ENCODE measurements at places on chromosomes 3 and 15.

- no peaks in the 10 kb centered on the region for H3K27me3 ChIP-seq
- no peak for DNase-seq
- H3K4me3 ChIP-seq, result no peak overlapping the region
- H3K4me1 ChIP-seq, result peaks cover 17% of the 10 kb centered on the region
- H3K36me3 ChIP-seq, result no peaks in the 10 kb centered on the region
Observed at GRCh38 chr3:133300102-133300501, 99.8 kb upstream of the BFSP2 start.

DNA sequence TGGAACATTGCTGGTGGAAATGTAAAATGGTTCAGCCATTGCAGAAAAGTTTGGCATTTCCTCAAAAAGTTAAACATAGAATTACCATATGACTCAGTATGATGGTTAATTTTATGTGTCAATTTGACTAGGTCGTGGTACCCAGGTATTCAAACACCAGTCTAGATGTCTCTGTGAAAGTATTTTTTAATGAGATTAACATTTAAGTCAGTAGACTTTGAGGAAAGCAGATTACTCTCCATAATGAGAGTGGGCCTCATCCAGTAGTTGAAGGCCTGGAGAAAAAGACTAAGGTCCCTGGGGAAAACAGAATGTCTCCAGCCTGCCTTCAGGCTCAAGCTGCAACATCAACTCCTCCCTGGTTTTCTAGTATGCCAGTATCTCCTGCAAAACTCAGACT lies 42.3 kb upstream of the TMEM87A start:
- peaks cover 5% of the 10 kb centered on the region for H3K36me3 ChIP-seq
- no peaks in the 10 kb centered on the region for H3K4me1 ChIP-seq
- no peak overlapping the region for H3K4me3 ChIP-seq
- no peaks in the 10 kb centered on the region for H3K27me3 ChIP-seq

DNA sequence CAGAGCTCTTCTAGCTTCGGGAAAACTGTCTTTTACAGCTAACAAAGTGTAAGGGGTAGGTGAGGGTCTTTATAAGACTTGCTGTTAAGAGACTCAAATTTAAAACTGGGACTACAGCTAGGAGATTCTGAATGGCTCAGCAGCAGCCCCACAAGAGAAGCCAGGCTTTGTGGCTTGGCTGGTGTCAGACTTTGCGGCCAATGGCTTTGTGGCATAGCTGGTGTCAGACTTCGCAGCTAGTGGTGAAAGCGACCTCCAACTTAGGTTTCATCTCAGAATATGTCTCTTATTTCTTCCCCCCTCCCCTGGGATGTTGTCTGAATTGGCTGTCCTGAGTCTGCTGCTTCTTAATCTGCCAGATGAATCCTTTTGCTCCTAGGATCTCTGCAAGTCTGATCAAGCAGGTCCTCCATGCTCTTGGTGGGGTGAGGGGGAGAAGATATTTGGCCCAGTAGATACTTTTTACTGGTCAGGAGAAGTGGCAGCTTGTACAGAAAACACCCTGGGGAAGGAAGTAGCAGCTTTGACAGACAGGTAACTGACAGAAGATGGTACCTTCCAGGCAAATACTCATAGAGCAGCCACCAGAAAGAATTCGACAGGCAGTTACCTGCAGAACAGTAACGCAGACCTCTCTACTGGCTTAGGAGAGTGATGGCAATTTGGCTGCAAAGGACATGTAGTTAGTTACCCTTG lies 8.4 kb downstream of the BOC start:
- no peak overlapping the region for H3K4me3 ChIP-seq
- H3K4me1 ChIP-seq, result peaks cover 38% of the 10 kb centered on the region
- DNase-seq, result no peak
- H3K27me3 ChIP-seq, result no peaks in the 10 kb centered on the region
- H3K27ac ChIP-seq, result no peak overlapping the region

- DNase-seq, result no peak
- H3K27ac ChIP-seq, result no peak overlapping the region
- no peak overlapping the region for H3K4me3 ChIP-seq
- no peaks in the 10 kb centered on the region for H3K27me3 ChIP-seq
Observed at GRCh38 chr3:99962703-99963102, 145.0 kb downstream of the CMSS1 start.

DNA sequence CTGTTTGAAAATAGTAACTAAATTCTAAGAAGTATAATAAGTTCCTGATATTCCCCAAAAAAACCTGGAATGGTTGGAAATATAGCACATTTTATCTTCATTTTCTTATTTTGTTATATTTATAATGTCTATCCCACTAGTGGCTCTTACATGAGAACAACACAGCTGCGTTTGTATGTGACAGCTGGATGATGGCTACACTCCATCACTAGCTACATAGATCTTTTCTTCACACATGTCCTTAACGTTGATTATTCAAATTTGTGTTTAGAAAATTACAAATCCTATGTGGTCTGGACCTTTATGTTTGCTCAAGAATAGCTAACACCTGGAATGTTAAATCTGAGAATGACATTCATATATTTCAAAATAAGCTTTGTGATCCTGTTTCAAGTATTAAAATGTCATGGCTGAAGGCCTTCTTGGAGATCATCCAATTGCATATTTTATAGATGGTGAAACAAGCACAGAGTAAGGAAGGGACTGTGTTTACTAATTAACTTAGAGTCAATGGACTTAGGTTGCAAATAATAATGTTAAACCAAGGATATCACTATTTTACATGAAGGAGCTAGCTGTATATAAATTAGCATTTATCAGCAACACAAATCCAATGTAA lies 60.8 kb downstream of the ATP13A5 start:
- no peak overlapping the region for H3K27ac ChIP-seq
- peaks cover 7% of the 10 kb centered on the region for H3K4me1 ChIP-seq
- DNase-seq, result peak; percentile 20
- H3K4me3 ChIP-seq, result no peak overlapping the region
- no peaks in the 10 kb centered on the region for H3K36me3 ChIP-seq
- no peaks in the 10 kb centered on the region for H3K27me3 ChIP-seq

DNA sequence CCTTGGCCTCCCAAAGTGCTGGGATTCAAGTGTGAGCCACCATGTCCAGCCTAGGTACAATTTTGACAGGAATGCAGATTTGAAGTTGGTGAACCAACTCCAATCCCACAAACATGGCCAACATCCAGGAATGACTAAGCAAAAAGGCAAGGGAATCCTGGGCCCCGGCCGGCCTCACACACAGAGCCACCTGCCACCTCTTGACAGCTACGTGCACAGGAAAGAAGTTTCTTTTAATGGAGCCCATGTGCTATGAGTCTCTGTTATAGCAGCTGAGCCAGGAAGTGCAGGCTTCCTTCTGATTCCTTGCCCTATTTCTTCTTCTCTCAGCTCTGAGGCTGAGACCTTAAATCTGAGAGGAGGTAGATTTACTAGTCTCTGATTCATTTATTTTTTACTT lies 8.8 kb downstream of the TMEM40 start:
- H3K4me3 ChIP-seq, result no peak overlapping the region
- peak; percentile 66 for DNase-seq
- H3K27ac ChIP-seq, result peak overlapping the region; percentile 17
- no peaks in the 10 kb centered on the region for H3K36me3 ChIP-seq

DNA sequence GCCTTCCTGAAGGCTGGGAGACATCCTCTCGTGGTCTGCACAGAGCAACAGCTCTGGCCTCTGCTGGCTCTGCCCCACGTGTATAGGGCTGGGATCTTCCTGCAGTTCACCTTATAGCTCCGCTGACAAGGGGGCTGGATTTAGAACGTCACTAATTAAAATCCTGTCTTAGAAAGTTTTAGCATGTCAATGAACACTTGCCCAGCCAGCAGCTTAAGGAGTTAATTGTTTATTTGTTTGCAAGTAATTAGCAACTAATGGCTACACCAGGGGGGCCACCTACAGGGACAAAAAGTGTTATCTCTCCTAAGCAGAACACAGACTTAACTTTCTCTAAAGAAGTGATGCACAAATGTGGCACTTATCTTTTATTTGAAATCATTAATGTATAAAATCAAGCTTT lies at the start of gene HESX1:
HESX1 (minus strand) TSS at position 84 of the 403 bp plus-strand sequence; CDS start at position 24, 60 bp downstream.
- H3K27ac ChIP-seq, result no peak within 1 kb of the TSS
- H3K4me3 ChIP-seq, result no peak within 1 kb of the TSS

DNA sequence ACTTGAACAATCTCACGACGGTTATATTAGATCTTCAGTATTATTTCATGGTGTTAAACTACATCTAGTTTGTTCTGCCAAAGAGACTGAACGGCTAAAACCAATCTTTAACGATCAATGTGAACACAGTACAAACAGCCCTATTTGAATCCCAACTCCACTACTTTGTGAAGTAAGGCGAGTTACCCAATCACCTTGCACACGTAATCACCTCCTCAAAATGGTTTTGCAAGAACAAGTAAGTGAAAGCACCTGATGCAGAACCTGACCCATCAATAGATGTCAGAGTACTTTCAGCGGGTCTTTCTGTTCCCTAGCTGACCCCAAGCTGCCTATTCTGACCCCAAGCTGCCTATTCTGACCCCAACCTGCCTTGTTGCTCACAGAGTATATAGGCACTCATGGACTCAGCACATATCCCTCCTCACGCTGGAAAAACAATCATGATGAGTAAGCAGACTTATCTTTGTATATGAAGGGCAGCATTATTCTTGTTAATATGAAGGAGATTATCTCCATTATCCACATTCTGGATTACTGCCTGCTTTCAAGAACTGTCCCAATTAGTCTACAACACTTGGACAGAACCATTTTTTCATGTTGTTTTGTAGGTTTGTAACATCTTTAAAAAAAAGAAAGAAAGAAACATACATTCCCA lies 3.7 kb downstream of the KPNA1 start:
- H3K4me3 ChIP-seq, result no peak overlapping the region
- H3K27me3 ChIP-seq, result no peaks in the 10 kb centered on the region
- no peak for DNase-seq
- H3K27ac ChIP-seq, result no peak overlapping the region

DNA sequence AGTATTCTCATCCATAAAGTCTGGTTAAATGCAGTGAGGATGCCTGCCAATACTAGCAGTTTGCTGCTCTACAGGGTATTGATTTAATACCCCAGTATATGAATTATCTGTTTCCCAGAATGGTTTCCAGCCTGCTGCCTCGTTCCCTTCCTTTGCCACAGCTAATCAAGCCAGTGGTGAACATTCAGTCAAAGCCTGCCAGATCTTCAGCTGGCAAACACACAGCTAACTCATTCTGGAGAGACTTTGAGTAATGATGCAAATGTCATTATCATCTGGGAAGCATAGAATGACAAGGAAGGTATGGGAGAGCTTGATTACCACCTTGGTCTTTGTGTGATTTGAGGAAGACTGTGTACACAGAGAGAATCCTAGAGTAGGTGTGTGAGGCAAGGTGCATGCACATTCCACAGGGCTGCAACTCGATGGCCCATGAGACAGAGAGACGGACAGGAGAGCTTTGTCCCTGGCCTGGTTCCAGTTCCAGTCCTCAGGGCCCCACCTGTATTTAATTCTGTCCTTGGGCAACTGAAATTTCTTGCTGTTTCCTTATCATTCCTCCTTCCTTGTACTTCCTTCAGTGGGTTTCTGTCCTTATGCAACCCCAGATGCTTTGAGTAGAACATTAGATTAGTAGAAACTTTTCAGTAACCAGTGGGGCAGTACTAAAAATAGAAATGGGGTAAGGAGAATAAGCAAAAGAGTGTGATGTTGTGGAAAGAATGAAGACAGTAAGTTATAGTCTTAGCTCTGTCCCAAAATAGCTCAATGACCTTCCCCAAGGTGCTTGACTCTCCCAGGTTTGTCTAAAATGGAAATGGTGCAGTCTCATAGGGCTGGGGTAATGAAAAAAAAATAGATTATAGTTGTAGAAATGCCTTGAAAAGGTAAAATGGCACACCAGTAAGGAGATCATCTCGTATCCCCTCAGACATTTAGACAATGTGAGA lies 72.5 kb downstream of the MITF start:
- no peak overlapping the region for H3K4me3 ChIP-seq
- no peak for DNase-seq
- no peaks in the 10 kb centered on the region for H3K27me3 ChIP-seq
- no peak overlapping the region for H3K27ac ChIP-seq

- DNase-seq, result no peak
- peaks cover 8% of the 10 kb centered on the region for H3K4me1 ChIP-seq
- no peak overlapping the region for H3K27ac ChIP-seq
- H3K36me3 ChIP-seq, result no peaks in the 10 kb centered on the region
Observed at GRCh38 chr3:66145408-66145733, 75.4 kb upstream of the SLC25A26 start.

DNA sequence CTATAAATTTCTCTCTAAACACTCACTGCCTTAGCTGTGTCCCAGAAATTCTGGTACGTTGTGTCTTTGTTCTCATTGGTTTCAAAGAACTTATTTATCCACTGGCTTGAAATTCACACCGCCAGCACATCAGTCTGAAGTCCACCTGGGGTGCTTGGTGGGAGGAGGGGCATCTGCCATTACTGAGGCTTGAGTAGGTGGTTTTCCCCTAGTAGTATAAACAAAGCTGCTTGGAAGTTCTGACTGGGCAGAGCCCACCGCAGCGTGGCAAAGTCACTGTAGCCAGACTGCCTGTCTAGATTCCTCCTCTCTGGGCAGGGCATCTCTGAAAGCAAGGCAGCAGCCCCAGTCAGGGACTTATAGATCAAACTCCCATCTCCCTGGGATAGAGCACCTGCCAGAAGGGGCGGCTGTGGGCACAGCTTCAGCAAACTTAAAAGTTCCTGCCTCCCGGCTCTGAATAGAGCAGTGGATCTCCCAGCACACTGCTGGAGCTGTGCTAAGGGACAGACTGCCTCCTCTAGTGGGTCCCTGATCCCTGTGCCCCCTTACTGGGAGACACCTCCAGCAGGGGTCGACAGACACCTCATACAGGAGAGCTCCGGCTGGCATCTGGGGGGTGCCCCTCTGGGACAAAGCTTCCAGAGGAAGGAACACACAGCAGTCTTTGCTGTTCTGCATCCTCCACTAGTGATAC lies 114.1 kb downstream of the SUCLG2 start:
- H3K36me3 ChIP-seq, result no peaks in the 10 kb centered on the region
- no peak overlapping the region for H3K4me3 ChIP-seq
- no peak for DNase-seq
- H3K27me3 ChIP-seq, result no peaks in the 10 kb centered on the region

GRCh38 chr15:44136991-44137477 lies 58.0 kb downstream of the FRMD5 start:
- DNase-seq, result no peak
- no peaks in the 10 kb centered on the region for H3K4me1 ChIP-seq
- no peak overlapping the region for H3K4me3 ChIP-seq
- H3K27ac ChIP-seq, result no peak overlapping the region

- H3K4me1 ChIP-seq, result peaks cover 12% of the 10 kb centered on the region
- peak; percentile 92 for DNase-seq
- H3K4me3 ChIP-seq, result peak overlapping the region; percentile 64
Observed at GRCh38 chr15:38072348-38073177, 138.1 kb downstream of the TMCO5A start.

DNA sequence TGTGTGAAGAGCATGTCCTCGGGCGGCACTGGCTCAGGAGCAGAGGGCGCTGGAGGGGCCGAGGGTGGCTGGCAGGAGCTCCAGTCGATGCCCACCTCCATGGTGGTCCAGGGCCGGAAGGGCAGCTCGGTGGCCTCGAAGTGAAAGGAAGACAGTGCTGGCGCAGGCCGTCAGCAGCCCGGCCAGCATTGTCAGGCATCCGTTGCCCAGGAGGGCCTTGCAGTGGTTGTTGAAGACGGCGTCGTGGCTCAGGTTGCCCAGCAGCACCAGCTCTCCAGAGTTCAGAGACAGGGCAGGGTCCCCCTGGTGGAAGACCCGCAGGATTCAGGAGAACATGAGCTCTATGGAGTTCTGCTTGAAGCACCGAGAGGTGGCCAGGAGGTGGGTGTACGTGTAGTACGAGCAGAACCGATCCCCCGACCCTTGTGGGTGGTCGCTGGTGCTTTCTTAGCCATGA lies 16.5 kb upstream of the SIAH2 start:
- no peaks in the 10 kb centered on the region for H3K36me3 ChIP-seq
- H3K27me3 ChIP-seq, result no peaks in the 10 kb centered on the region
- H3K27ac ChIP-seq, result no peak overlapping the region
- peaks cover 10% of the 10 kb centered on the region for H3K4me1 ChIP-seq

Measured in SJCRH30 (cell line).